HS-5 (cell line): ENCODE measurements at places on chromosomes 11 and 22.

DNA sequence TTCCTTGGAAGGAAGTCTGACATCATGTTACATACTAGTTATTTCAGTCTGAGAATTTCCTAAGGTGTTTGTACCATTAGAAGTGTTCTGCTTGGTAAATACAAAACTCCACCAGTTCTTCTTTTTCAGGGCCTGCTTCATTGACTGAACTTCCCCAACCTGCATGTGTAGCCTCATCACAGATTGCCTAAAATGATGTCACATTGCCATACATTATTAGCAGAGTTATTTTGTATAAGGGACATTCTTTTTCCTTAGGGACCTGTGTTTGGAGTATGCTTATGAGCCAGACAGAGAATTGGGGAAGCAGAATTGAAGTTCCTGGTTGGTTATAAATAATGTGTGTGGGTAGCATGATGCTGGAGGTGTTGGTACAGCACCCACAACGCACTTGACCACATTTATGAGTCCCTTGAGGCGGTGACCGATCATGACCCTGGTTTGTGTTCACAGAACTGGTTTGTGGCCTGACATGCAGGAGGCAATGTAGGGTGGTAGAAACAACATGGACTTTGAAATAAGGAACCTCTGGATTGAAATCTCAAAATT is 16.4 kb upstream of the MMP7 start:
- DNase-seq: no peak

- DNase-seq: no peak
Measured at GRCh38 chr11:69483170-69483569, 1.7 kb downstream of the LINC01488 start.

DNA sequence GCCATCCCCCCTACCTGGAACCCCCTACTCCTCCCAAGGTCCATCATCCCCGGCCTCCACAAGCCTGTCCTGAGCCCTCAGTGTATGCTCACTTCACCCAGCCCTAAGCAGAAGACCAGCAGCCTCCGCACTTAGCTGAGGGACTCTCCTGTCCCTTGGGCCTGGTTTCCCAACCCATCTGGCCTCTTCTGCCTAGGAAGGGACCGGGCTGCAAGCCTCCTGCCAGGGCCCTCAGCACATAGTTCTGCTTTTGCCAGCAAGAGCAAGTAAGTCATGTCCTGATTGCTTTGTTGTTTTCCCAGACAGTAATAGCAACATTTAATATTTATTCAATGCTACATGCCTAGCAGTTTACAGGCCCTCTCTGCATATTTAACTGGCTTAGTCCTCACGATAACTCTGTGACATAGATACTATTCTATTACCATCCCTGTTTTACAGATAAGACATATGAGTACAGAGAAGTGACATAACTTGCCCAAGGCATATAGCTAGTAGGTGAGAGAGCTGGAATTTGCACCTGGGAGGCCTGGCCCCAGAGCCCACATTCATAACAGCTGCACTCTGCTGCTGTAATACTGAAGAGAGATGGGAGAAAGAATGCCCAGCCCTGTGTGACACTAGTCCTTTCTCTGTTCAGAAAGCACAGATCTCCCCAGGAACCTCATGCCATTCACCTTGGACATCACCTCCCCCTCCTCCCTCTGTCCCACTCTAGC is 139.2 kb downstream of the PARVA start:
- no peak for DNase-seq

GRCh38 chr11:110929129-110929528 is 216.9 kb upstream of the ARHGAP20 start:
- DNase-seq: no peak

GRCh38 chr11:11230802-11231562 is 122.1 kb downstream of the CSNK2A3 start:
- no peak for DNase-seq

GRCh38 chr11:119298726-119299125 is 18.2 kb downstream of the MCAM start:
- no peak for DNase-seq

DNA sequence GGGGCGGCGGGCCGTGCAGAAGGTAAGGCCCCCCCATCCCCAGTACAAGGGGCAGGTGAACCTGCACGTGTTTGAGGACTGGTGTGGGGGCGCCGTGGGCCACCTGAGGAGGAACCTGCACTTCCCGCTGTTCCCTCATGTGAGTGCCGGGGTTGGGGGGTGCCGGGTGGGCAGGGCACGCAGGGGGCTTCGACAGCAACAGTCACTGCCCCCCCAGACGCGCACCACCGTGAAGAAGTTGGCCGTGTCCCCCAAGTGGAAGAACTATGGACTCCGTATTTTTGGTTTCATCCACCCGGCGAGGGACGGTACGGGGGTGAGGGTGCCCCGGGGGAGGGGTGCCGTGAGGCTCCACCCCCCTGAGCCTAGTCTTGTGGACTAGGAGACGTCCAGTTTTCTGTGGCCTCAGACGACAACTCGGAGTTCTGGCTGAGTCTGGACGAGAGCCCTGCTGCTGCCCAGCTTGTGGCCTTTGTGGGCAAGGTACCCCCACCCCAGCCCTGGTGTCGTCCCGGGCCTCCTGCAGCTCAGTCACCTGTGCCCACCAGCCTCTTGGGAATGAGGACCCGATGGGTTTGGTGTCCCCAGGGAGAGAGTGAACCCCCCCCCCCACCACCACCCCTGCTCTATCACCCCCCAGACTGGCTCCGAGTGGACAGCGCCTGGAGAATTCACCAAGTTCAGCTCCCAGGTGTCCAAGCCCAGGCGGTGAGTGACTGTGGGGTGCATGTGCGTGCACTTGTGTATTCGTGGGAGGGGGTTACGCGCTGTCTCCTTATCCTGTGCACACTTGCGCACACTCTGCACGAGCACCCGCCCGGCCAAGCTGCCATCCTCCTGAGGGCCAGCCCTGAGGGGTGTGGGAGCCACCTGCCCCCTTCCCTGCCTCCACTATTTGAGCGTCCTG is 3.8 kb downstream of the B4GALNT4 start:
- no peak for DNase-seq

GRCh38 chr11:120532082-120532831 is 20.7 kb downstream of the GRIK4 start:
- no peak for DNase-seq
